NK-92 treated with Interleukin-12 subunit alpha and Interleukin-12 subunit beta, amount 100 ng/mL, for 24 hours (cell line): ENCODE measurements at places on chromosomes 16 and 17.

- DNase-seq: no peak
Measured at GRCh38 chr17:83203472-83204221, 124.2 kb downstream of the METRNL start.

- DNase-seq: no peak
Measured at GRCh38 chr17:57285701-57286100, 29.4 kb downstream of the MSI2 start.

GRCh38 chr16:70494202-70494770 is 29.1 kb downstream of the COG4 start:
- no peak for DNase-seq

DNA sequence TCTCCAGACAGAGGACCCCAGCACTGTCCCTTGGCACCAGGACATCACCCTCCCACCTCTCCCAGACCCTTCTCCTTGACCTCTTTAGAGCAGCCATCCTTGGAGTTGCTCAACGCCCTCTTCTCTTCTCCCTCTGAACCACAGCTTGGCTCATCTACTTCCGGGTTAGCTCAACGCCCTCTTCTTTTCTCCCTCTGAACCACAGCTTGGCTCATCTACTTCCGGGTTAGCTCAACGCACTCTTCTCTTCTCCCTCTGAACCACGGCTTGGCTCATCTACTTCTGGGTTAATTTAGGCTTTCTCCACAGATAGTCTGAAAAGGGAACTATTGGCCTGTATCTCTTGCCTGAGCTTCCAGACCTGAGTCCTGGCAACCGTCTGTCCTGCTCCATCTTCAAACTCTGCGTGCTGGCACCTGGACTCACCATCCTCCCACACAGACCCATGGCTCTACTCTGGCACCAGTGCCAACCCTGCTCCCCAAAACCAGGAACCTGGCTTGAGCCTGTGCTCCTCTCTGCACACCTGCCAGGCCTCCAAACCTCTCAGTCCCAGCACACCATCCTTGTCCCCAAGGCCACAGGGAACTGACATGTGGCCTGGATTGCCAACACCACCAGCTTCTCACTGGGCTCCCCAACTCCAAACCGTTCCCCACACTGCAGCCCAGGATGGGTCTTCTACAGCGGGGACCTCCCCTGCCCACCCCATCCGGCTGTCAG is 25.3 kb upstream of the FAAP100 start:
- no peak for DNase-seq

DNA sequence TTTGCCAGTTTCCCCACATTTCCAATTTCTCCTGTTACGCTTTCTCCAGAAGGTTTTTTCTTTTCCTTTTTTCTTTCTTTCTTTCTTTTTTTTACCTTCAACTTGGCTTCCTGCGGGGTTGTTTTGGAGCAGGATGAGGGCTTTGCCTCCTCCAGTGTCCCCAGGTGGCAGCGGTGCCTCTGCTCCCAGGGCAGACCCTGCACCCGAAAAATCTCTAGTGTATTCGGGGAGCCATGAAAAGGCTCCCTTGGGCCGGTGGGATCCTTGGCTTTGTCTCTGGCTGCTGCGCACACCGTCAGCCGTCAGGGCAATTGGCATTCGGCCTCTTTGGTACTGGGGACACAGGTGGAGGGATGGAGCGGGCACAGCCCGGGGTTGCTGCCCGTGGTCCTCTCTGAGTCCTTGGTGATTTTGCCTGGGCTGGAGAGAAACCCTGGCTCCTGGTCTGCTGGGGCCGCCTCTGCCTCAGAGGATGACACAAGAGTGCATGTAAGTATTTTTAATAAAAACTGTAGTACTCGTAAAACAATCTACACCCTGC is 846 bp downstream of the ITGB3 start:
- DNase-seq: no peak

- DNase-seq: no peak
Measured at GRCh38 chr17:5975661-5976060, 94.5 kb upstream of the WSCD1 start.

DNA sequence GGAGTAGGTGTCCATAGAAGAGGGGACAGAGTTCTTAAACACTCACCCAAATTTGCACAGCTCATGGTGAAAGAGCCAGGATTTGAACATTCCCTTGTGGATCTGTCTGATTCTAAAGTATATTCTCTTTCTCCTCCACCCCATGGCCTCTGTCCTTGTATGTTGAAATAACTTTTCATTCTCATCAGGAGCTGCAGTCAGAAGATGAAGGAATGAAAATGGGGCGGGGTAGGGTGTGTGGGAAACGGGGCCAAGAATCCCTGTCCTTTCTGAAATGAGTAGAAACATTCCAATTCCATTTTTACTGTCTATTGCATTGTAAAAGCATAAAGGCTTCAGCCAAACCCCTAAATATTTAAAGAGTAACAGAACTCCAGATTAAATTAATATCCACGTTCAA is 42.8 kb downstream of the NOG start:
- DNase-seq: no peak

GRCh38 chr17:43211123-43211479 is 574 bp upstream of the TMEM106A start:
- no peak for DNase-seq
